Natural killer cell treated with Interleukin-12 subunit alpha and Interleukin-12 subunit beta and Interleukin-15 and Interleukin-18, amount 100 ng/mL, for 72 hours (primary cell): ENCODE measurements at places on chromosomes 2 and 18. TPM values are rescaled to one million over a fixed set of nuclear protein-coding genes. Genes with fewer than 3 reads are reported as not detected.

The ABCG8 gene
- not detected for total RNA-seq

The RIT2 gene
- total RNA-seq = not detected

The DQX1 gene
- total RNA-seq = 0.55 TPM

The ABCG5 gene
- total RNA-seq = not detected

The C2orf72 gene
- 2.2 TPM for total RNA-seq

The CPLX4 gene
- not detected for total RNA-seq

GRCh38 chr2:142874293-142874814 is 3.1 kb upstream of the KYNU start:
- no peak for DNase-seq

DNA sequence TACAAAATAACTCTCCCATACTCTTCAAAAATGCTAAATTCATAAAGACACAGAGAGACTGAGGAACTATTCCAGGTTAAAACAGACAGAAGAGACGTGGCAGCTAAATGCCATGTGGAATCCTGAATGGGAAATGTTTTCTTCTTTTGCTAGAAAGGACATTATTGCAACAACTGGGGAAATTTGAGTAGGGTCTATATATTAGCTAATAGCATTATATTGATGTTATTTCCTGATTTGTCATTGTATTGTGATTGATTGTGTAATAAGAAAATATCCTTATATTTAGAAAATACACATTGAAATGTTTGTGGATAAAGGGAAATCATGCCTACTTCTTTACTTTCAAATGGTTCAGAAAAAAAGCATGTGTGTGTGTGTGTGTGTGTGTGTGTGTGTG is 23.4 kb downstream of the PSTPIP2 start:
- no peak for DNase-seq

DNA sequence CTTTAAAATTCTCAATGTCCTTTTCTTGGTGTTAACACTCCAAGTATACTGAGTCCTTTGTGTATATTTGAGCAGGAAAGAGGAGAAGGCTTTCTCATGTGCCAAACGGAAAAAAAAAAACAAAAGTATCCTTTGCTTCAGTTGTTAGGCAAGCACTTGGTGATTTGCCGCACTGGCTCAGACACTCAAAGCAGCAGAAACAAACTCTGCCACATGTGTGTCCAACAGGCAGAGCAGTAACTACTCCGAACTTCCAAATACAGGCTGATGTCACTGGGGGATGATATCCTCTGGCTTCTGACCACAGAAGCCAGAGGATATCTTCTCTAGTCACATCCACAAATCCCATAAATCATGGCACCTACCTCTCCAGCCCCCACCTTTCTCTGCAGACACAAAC is 108.0 kb upstream of the SALL3 start:
- DNase-seq = no peak

GRCh38 chr2:171018522-171018921 is 89.5 kb downstream of the GORASP2 start:
- DNase-seq = no peak

DNA sequence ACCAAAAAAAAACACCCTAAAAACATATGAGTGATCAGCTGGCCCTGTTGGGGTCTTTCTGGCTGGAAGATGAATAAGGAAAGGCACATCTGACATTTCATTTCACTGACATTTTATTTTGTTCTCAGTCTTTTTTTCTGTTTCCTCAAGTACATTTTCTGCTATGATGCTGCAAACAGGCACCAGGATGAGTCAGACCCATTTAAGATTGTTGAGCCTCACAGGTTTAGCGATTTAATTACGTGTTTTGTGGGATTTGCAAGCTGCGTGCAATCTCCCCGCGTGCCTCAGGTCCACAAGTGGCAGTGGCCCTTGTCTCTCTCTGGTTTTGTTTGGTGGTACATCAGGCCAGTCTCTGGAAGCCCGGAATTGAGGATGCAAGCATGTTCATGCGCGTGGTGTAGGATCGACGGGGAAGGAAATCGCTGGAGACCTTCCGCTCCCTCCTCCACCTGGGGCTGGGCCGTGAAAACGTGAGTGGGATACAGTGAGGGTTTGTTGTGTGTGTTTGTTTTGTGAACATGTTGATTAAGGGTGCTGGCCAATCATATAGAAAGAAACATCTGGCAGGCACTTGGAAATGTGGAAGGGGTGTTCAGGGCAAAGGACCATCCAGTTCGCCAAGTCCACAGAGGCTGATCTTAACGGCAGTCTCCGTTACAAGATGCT is 120.2 kb upstream of the ZNF516 start:
- no peak for DNase-seq

GRCh38 chr18:55439056-55439455 is 148.9 kb downstream of the TCF4 start:
- no peak for DNase-seq

- DNase-seq = no peak
Measured at GRCh38 chr2:12302140-12302539, 414.6 kb upstream of the TRIB2 start.

DNA sequence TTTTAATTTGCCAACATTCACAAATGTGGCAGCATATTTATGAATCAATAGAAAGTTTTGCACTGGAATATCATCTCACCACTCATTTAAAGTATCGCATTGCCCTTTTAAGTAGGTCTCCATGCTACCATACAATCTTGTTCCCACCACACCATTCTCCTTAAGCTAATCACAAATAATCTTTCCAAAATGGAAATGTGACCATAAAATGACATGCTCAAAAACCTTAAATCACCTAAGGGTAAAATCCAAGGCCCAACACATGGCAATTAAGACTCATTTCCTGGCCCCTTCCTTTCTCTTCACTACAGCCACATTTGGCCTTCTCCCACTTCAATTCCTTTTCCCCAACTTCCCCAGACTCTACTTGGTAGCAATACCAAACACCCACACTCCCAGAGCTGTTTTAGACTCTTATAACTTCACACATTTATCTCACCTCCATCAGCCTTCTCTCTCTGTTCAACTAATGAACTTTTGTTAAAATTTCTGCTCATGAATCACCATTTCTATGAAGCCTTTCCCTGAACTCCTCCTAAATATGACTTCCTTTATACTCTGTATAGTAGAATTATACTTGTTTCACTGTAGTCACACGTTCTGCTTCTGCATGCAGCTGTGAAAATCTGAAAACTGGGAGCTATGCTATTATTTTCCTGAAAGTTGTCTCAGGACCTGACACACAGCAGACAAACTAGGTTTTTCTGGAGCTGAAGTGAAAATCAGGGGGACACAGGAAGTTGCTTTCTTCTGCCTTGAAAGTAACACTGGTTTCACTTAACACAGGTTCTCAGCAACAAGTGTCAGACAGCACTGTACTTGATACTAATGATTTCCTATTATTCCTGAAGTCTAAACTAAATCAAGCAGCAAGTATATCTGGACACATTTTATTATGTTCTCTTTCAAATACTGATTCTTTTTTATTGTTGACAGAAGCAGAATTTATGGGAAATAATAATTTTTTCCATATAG is 303.9 kb downstream of the ZEB2 start:
- DNase-seq = no peak

- DNase-seq = no peak
Measured at GRCh38 chr18:43587538-43588153, 310.4 kb upstream of the SYT4 start.

GRCh38 chr2:194166818-194167217 is 1490.2 kb upstream of the SLC39A10 start:
- DNase-seq = no peak

GRCh38 chr2:121279476-121280220 is 5.4 kb downstream of the TFCP2L1 start:
- no peak for DNase-seq

DNA sequence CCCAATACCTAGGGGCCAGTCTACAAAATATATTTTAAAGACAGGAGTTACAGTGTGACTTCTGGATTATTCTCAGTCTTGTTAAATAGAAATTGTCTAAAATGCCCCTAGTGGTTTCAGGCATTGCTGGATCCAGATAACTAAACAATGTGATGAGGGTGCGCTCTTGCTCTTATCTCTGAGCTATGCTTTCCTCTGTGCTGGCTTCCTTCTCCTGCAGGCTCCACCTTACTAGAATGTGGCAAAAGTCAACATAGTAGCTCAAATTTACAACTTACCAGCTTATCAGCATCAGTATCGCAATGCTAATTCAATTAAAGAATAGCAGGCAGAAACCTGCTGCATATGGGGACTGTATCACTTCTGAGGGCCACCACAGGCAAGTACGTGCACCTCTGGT is 61.3 kb upstream of the RNU4ATAC start:
- no peak for DNase-seq

- DNase-seq = no peak
Measured at GRCh38 chr2:4551691-4552474, 848.5 kb downstream of the DCDC2C start.

DNA sequence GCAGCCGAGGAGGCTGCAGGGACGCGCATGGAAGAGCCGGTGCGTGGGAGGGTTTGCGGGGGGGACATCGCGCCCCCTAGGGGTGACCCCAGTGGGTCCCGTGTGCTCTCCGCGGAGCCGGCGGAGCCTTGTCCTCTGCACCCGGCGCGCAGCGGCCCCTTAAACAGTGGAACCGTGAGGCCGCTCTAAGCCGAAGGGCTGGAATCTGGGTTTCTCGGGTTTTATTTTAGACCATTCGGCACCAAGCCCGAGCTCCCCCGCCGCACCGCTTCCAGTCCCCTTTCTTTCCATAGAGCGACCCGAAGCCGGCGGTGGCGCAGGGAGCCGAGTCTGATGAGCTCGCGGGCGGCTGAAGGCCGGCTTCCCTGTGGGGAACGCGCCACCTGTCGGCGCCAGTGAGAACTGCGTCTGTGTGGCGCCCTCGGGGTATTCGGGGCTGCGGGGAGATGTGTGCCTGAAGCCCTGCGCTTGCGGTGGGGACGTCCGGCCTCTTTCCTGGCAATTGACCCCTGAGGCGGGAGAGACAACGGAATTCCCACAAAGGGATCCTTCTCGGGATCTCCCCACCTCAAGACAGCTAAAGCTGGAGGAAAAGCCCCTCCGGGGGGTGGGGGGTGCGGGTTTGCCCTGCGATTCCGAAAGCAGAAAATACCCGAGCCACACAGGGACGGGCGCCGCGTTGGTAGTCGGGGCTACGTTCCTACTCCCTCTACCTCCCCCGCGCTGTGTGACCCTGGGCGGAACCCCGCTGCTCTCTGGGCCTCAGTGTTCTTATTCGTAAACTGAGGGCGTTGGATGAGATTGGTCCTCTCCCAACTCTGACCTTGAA is 8.2 kb upstream of the EN1 start:
- DNase-seq = peak; percentile 82

- no peak for DNase-seq
Measured at GRCh38 chr2:96760986-96761832, 507 bp downstream of the CNNM4 start.

- DNase-seq = no peak
Measured at GRCh38 chr2:192208848-192209247, 14.1 kb upstream of the TMEFF2 start.

GRCh38 chr2:219120082-219120481 is 40.5 kb downstream of the NHEJ1 start:
- no peak for DNase-seq

DNA sequence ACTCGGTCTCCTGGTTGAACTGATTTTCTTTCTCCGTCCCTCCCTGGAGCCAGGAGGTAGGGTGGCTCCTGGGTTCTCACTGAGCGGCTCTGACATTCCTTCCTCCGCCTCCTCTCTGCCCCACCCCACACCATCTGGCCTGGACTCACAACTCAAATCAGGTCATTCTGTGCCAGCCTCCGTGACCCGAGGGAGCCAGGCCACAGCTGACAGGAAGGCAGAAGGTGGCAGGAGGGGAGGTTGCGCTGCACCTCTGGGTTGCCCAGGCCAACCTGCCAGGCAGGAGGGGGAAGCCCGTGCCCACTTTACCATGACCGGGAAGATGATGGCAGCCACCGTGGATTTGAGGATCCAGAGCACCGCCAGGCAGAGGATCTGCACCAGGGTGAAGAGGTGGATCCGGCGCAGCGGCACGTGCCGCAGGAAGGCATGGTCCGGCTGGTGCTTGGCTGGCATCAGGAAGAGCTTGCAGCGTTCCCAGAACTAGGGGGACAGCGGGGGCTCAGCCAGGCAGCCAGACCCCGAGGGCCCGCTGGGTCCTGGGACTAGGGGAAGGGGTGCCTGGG is 28.3 kb downstream of the MTHFD2 start:
- DNase-seq = no peak

GRCh38 chr2:177902395-177903163 is 170.0 kb downstream of the PDE11A start:
- DNase-seq = no peak

- DNase-seq = no peak
Measured at GRCh38 chr2:98467082-98467536, 22.5 kb downstream of the INPP4A start.

- DNase-seq = no peak
Measured at GRCh38 chr2:101540518-101540917, 65.6 kb upstream of the RFX8 start.

DNA sequence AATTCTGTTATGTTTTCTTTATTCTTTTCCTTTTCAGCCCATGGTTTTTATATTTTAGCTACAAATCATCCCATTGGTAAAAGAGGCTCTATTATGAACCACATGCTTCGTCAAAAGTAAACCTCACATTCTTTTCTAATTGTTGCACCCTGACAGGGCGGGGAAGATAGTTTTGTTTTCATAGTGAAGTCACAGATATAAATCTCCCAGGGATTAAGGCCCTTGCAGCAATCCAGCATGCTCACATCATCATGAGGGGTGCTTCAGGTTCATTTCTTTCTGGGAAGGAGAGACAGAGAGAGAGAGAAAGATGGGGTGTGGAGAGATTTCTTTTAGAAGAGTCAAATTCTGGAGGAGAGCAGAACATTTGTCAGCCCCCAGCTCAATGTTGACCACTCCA is 124.5 kb upstream of the CDC42EP3 start:
- DNase-seq = no peak

DNA sequence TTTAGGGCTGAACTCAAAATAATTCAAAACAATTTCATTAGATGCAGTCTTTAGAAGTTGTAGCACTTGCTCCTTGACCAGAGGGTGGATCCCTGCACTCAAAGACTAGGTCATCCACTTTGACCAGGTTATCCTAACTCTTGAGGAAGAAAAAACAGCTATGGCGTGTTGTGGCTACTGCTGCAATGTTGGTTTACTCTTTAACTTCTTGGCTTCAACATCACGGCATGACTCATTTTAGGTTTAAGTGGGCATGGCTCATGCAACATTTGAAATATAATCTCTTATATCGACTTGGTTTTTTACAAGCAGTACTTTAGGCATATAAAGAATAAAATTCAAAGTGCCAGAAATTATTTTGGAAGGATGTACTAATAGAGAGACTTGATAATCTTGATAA is 35.4 kb downstream of the ANKRD29 start:
- DNase-seq = no peak

GRCh38 chr2:48912110-48912509 is 156.6 kb upstream of the LHCGR start:
- no peak for DNase-seq

- no peak for DNase-seq
Measured at GRCh38 chr18:26003356-26003755, 87.1 kb downstream of the SS18 start.

- DNase-seq = no peak
Measured at GRCh38 chr2:121570667-121571055, 40.0 kb downstream of the RNU4ATAC start.

DNA sequence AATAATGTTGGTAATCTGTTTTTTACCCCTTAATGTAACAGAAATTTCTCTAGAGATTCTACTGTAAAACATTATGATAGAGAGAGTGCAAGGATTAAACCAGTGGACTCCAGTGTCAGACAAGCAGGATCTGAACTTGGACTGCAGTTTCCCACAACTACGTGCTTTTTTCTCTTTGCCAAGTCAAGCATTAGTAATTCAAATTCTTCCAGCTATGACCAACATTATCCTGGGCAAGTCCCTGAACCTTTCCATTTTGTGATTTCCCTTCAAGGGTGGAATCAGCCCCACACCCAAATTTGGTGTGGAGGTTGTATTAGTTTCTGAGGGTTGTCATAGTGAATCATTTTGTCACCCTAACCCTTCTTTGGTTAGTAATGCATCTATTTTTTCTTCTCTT is 482.0 kb downstream of the ZNF516 start:
- DNase-seq = no peak
